KBM-7 (cell line): ENCODE measurements at places on chromosomes 2 and 18.
A peak's percentile ranks its signal among the peaks of the same experiment; 100 is the strongest.

DNA sequence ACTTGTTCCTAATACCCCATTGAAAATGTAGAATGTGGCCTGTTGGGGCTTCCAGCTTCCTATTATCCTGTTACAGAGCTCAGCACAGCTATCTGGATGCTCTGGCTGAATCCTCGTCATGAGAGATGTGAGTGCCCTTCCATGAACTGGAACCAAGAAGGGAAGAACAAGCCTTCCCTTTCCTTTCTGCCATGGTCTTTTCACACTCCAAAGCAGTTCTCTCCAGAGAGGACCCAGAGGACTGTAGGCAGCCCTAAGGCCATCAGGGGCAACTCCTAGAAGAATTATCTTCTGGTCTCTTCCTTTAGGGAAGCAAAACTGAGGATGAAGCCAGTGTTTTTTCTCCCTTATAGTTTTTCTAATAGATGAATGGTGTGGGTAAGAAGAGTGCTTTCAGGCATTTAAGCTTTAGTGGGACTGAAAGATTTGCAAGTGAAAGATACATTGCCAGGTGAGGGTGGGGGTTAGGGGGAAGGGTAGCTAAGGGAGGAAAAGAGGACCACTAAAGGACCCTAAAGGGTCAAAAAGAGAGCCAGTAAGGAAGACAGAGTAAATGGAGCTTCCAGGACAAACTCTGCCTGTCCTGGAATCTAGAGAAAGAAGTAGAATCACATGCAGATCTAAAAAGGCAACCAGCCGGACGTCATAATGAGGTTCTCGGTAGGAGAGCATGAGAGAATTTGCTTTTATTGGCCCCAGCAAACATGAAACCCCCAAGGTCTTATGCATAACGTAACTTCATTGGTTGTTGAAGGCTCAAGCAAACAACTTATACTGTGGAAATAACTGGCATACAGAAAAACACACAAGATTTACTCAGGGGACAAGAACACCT, 12.4 kb upstream of the XPO1 start:
- no peak for DNase-seq

DNA sequence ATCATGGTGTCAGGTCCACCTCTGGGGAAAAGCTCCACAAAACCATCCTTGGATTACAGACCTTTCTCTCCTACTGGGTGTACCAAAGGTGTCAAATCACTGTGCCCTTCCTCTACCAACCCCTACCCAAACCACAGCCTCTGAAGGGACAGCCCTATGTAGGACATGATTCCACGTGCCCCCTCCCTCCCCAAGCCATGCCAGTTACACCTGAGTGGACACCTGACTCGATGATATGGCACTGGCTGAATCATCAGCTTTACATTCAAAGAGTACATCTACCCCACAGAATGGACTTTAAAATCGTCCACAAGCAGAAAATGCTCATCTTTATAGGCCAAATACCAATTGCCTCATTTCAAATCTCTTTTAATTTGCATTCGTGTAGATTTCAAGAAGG, 26.0 kb downstream of the TRABD2A start:
- DNase-seq: no peak

GRCh38 chr18:73286584-73286983, 418.8 kb upstream of the NETO1 start:
- no peak for DNase-seq

- no peak for DNase-seq
These were observed 270.0 kb upstream of the PXDN start for GRCh38 chr2:2014251-2014771.

DNA sequence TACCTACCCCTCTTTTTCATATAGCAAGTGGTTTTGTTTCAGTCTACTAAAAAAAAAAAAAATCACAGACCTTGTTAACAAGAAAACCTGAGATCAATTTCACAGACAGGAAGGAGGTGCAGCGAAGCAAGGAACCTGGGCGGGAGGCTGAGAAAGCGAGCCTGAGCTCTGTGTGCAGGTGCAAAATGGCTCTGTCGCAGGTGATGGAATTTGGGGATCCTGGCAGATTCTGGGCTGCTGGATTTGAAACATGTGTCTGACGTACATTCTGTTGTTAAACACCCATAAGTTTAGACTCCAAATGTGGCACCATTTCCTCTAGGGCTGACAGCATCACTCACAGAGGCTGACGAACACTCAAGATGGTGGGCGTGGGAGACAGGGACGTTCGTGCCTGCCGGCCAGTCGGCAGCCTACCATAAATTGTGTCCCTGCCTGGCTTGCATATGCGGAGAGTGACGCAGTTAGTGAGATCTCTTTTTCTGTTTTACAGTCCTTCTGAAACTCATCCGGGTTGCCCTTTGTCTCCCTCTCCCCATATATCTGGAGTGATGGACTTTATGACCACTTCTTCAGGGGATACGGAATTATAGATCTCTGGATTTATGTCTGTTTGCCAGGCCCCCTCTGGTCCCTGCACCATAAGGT, 8.8 kb upstream of the DDX1 start:
- no peak for DNase-seq

DNA sequence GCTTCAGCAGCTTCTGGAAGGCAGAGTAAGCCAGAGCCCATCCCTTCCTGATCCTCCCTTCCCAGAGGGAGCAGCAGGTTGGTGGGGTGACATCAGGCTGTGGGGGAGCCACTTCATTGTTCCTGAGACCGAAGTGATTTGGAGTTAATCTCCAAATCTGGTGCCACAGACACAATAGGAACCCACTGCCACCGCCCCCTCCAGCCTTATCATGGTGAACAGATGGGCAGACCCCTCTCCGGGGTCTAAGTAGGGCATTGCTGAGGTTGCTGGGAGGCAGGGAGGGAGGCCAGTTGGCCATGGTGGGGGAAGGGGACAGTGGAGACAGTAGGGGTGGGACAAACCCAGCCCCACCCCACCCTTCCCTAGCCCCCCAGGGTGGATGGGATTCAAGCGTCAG, 25.6 kb upstream of the SLC35F6 start:
- no peak for DNase-seq

GRCh38 chr2:233209533-233210171, 41.8 kb upstream of the ATG16L1 start:
- no peak for DNase-seq

DNA sequence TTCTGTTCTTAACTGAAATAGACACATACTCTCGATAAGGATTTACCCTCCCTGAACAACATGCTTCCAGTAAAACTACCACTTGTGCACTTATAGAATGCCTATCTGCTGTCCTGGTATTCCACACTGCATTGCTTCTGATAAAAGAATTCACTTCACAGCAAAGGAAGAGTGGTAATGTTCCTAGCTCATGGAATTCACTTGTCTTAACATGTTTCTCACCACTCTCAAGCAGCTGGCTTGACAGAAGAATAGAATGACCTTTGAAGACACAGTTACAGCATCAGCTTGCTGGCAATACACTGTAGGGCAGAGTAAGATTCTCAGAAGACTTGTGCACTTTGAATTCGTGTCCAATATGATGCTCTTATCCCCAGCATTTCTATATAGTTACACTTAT, 524.1 kb upstream of the CNTNAP5 start:
- no peak for DNase-seq

DNA sequence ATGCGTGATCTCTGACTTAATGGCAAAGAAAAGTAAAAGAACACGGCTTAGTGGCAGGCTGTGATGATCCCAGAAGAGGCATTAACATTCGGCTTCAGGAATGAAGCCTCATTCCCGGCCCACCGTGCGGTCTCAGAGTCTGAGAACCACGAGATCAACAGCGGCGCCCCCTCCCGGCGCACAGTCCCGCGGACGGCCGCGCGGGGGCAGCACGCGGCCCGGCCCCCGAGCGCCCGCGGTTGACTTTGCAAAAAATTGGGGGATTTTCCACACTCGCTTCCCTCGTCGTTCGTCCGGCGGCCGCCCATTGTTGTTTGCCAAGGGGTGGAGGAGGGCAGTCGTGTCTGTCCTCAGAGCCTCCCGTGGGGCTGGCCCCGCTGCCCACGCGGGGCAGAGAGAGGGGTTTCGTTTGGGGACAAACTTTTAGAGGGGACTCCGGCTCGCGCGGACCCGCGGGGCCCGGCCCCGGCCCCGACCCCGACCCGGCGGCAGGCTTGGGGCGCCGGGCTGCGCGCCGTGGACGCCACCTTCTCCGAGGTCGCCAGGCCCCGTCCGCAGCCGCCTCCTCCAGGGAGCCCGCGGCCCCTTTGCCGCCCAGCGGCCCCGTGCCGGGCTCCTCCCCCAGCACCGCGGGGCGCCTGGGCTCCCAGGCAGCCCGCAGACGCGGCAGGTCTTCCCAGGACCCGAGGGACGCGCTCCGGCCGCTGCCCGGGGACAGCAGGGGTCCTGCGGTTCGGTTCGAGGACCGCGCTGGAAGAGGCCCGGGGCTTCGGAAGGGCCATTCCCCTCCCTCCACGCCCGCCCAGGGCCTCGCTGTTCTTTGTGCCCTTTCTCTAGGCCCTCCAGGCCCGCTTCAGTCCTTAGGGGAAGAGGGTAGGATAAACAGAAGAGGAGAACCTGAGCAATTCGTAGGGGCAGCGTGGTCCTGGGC, 3.4 kb upstream of the HS6ST1 start:
- DNase-seq: peak; percentile 90

- DNase-seq: no peak
These were observed 184.8 kb downstream of the LRP1B start for GRCh38 chr2:141946016-141946415.

DNA sequence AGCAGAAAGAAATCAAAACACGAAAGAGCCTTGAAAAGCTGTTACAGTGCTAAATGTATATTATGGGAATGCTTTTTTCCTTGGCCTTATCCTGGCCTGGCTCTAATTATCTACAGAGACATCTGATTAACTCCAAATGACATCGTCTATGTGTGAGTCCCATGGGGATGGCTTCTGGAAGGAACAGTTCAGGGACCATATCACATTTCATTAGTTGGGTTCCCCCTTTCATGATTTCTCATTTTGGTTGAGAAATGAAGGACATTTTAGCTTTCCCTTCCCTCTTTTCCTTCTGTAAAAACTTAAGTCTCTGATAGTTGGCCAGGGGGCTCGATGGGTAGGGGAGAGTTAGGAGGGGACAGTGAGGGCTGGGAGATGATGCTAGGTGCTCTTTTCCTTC, 116.7 kb downstream of the PRKCE start:
- DNase-seq: no peak
